ENCODE measurements at places on chromosomes 7 and 10. TPM values are rescaled to one million over a fixed set of nuclear protein-coding genes. Genes with fewer than 3 reads are reported as not detected.

Gene CHN2
- total RNA-seq, result 3.2 TPM

Gene NEUROG3
- not detected for total RNA-seq

Gene RRP12
- total RNA-seq, result 25.6 TPM

Gene IGFBP1
- total RNA-seq, result not detected

Gene ACSM6
- total RNA-seq, result not detected

Gene CADPS2
- total RNA-seq, result 0.88 TPM

Gene INHBA
- total RNA-seq, result 5.8 TPM

Gene UBE3C
- total RNA-seq, result 118 TPM

Gene IFIT1
- total RNA-seq, result 49.0 TPM

Gene LBX1
- total RNA-seq, result 11.7 TPM

Gene EVX1
- not detected for total RNA-seq

Gene ANKIB1
- total RNA-seq, result 34.6 TPM

Gene PRSS37
- not detected for total RNA-seq

Gene TDRD1
- 0.51 TPM for total RNA-seq
